ENCODE measurements at places on chromosomes 2 and 18.

GRCh38 chr2:60675301-60675700 lies 80.8 kb upstream of the PAPOLG start:
- DNase-seq: no peak

- DNase-seq: no peak
Observed at GRCh38 chr2:37654932-37655841, 16.3 kb downstream of the CDC42EP3 start.

DNA sequence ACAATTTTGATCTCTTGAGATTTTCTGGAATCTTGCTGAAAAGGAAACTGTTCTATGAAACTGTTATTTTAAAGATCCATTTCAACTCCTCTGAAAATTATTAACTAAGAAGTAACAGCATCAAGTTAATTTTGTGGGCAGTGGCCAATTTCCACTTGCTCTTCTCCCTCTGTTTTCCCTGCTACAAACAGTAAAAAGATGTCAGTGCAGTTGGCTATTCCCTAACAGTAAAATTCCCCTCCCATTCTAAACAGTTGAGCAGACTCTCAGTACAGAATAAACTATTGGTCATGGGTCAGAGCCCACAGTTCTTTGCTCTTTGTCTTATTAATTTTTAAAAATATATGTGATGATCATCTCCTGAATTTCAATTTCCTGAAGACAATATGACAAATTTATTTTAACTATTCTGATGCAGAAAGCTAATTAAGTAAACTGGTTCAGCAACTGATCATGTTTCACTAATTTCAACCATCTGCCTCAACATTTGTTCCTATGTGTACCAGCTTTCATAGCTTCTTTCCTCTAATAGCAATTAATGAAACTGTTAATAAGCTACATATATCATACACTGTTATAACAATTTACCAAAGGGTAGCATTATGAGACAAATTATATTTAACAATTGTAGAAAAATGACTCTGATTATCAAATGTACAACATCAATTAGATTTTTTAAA lies 41.1 kb upstream of the GALNT5 start:
- no peak for DNase-seq

GRCh38 chr2:140063356-140063755 lies 1283.2 kb upstream of the NXPH2 start:
- no peak for DNase-seq

GRCh38 chr2:74625658-74626425 lies 22.3 kb downstream of the M1AP start:
- DNase-seq: no peak

DNA sequence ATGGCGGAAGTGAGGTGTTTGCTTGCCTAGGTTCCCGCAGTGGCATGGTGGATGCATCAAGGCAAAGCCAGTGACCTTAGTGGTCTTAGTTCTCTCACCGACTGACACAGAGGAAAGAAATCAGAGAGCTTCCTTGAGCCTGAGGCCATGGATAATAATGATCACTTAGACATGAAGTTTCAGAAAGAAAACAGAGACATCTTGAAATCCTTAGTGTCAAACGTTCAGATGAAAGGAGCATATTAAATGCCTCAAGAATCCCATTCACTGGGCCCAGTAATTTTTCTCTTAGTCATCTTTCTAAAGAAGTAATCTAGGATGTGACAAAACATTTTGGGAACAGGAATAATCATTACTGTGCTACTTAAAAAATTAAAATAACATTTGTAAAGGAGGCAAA lies 35.2 kb downstream of the COPS8 start:
- no peak for DNase-seq

DNA sequence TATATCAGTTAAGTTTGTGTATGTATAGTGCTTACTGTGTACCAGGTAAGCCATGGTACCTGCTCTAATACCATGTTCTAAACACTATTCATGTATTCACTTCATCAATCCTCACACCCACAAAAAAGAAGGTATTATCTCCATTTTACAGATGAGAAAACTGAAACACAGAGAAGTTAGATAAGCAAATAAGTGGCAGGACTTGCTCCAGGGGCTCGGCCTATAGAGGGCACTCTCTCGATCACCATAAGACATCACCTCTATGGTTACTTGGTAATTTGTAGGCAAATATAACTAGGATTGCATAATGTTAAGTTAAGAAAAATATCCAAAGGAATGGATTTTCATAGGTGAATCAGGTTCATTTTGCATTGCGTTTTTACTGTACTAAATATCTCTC lies 118.1 kb upstream of the FN1 start:
- no peak for DNase-seq

DNA sequence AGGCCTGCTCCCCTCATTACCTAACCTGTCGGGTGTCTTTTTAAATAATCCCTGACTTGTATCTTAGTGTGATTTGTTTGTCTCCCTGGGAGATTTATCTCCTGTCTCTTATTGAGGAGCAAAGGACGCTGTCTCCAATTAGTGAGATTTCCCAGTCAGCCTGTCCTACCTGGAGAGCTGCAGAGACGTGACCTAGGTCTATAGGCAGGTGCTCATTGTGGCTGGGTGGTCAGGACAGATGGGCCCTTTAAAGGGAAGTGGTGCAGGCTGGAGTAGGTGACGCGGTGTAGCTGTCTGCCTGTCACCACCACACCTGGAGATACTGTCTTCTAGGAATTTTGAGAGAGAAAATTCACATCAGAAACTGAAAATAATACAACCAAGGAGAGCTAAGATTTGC lies 28.0 kb downstream of the PLB1 start:
- DNase-seq: no peak

GRCh38 chr2:86446060-86446459 lies 4.9 kb downstream of the KDM3A start:
- no peak for DNase-seq

DNA sequence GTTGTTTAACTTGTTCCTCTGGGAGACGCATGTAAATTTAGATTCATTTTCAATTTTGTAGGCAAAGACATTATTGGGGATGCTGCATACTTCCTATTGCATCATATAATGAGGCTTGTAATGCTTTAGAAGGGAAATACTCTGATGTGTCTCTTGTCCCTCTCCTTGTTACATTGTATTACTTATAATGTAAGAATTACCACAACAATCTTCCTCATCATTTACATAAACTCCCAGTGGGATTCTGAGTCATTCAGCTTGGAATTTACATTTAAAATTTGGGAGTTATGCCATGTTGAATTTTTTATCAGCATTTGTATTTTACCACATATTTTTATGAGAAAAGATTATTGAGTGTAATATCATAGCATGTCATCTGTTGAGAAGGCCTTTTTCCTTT lies 963.4 kb upstream of the NRXN1 start:
- no peak for DNase-seq

DNA sequence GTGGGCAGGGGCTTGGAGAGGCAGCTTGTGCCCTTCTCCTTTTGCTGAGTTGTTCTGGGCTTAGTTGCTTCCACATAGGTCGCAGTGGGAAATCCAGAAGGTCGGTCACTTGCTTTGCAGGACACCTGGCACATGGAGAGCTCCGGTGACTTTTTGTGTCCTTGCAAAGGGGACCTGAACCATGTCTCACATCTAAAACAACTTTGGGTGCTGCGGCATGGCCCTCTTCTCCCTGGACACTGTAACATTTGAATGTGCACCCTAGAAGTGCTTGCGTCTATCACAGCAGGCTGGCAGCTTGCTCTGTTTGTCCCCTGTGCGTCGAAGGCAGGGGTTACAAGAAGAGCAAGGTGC lies 189.9 kb upstream of the TWIST2 start:
- DNase-seq: no peak

GRCh38 chr18:29147944-29148343 lies 971.0 kb upstream of the CDH2 start:
- peak; percentile 41 for DNase-seq

DNA sequence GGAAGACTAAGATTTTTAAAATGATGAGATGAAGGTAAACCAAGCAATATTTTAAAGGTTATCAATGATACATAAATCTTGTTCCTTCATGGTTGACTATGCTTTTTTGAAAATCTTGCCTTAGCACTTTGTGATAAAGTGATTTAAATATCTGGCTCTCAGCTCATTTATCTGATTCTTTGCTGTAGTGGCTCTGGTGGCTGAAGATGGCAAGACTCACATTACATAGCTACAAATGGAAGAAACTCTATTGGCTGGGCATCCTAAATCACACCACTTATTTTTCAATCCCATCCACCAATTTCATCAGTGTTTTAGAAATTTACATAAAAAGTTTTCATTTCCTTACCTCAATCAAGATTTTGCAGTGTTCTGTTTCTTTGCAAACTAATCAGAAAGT lies 16.6 kb upstream of the APCDD1 start:
- peak; percentile 26 for DNase-seq

DNA sequence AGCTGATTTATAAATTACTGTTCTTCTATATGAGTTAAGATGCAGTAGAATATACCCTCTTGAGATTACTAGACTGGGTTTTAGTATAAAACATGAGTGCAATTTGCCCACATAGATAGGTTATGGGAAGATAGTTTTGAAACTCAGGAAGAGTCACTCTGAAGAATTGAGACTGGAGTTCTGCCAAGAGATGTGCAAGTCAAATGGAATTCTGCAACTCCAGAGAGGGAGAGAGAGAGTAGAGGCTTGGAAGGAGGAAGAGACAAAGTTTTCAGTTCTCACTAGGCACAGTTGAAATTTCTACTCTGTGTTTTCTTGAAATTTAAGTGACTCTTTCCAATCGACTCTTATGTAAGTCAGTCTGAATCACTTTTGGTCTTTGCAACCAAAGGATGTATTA lies 878.8 kb downstream of the TSN start:
- no peak for DNase-seq

- DNase-seq: no peak
Observed at GRCh38 chr2:218022851-218023530, 20.2 kb upstream of the TNS1 start.

- DNase-seq: peak; percentile 19
Observed at GRCh38 chr2:181300600-181301291, 156.4 kb upstream of the ITGA4 start.

DNA sequence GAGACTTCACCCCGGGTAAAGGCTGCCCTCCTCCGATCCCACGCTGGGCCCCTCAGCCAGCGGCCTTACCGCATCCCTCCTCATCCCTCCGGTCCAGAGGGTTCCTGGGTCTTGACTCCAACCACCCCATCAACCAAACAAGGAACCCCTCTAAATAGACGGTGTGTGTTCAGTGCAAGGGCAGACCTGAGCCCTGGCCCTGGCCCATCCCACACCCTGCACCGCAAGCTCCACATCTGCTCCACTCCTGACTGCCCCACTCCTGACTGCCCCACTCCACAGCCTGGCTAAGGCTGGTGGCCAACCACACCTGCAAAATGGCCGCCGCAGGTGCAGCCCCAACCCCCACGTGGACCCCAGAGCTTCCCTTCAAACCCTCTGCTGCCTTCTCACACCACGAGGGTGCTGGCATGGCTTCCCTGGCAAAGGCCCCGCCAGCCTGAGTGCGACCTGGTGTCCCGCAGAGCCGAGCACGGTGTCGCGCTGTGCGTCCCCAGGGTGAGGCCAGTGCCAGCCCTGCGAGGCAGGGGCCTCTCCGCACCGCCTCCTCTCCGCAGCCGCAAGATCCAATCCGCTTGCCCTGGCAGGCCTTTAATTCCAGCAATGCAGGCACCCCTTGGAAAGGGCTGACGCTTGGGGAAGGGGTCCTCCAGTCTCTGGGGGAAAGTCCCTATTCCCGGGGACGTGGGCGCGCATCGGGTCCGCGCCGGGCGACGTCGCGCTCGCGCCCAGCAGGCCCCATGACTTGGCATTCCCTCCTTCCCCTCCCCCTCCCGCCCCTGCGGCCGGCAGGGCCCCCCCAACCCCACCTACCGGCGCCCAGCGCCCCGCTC lies 1.5 kb downstream of the KIF1A start:
- DNase-seq: no peak

DNA sequence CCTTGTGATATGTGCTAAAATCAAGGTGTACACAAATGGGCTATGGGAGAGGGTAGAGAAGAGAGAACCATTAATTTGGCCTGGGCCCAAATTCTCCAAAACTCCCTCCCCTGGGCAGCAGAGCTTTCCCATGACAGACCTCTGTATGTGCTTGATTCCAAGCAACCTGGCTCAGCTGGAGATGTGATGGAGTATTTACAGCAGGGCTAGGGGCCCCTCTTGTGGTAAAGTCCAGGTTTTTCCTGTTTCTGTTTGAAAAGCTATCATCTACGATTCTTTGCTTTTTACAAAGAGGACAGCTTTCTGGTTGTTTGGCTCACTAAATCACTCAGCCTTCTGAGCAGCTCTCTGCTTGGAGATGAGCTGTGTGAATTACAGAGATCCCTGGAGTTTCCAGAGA lies 40.3 kb downstream of the KCNS3 start:
- DNase-seq: no peak

GRCh38 chr2:189467593-189467992 lies 26.3 kb downstream of the WDR75 start:
- no peak for DNase-seq

DNA sequence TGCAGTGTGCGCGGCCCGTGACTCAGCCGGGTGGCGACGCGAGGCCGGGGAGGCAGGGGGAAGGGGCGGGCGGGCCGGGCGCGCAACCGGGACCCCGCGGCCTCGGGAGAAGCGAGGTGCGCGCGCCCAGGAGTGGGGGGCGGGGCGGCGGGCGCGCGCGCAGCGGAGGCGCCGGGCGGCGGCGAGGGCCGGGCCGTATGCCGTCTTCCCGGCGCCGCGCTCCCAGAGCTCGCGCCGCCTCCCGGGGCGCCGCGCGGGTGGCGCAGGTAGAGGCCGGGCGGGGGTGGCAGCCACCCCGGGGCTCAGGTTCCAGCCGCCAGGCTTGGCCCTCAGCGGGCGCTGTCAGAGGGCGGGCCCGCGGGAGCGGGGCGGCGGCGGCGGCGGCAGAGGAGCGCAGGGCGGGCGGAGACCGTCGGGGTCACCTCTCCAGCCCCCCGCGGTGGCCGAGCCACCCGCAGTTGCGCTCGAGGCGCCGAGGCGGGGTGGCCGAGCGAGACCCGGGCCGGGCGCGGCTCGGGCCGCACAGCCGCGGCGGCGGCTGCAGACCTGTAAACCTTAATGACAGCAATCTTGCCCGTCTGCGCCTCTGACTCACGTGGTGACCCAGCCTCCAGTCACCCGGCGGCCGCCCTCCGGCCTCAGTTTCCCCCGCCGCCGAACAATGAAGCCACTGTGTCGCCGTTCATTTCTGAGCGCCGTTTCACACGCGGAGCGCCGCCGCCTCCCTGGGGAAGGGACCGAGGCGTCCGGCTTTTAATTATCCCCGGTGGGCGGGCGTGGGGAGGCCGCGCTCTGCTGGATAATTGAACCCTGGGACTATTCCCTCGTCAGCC lies 25.3 kb upstream of the SMAD7 start:
- peak; percentile 73 for DNase-seq

GRCh38 chr2:105248316-105249070 lies 7.0 kb downstream of the GPR45 start:
- DNase-seq: no peak

DNA sequence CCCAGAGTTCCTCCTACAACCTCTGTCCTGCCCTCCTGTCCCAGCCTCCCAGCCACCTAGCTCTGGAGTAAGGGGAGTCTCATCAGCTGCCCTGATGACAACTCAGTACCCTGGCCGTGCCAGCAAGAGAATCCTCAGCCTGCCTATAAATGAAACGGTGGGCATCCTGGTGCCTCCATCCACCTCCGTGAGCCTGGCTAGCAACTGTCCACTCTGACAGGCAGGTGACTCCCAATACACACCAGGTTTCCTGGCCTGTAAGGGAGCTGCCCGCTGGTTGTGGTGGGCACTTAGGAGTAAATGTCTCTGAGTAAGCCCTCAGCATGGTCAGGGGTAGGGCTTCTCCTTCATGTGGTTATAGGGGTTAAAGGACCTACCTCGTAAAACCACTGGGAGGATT lies 81.5 kb downstream of the XDH start:
- DNase-seq: no peak

GRCh38 chr2:105858868-105859693 lies 114.4 kb downstream of the NCK2 start:
- no peak for DNase-seq

Data from CD14-positive monocyte (primary cell).